Right renal pelvis (tissue), 4 donors: ENCODE measurements at places on chromosomes 11 and 22. TPM values are rescaled to one million over a fixed set of nuclear protein-coding genes. Genes with fewer than 3 reads are reported as not detected.

Gene TRPC6
- 9.4 TPM for polyA plus RNA-seq

Gene GNG3
- polyA plus RNA-seq: 1.4 TPM

Gene PRR33
- 0.10 TPM for polyA plus RNA-seq

Gene DMC1
- polyA plus RNA-seq: 5.1 TPM

Gene SLC17A6
- not detected for polyA plus RNA-seq

Gene SPON1
- polyA plus RNA-seq: 93.4 TPM

Gene CASTOR1
- 13.7 TPM for polyA plus RNA-seq

Gene F2
- 0.19 TPM for polyA plus RNA-seq
